ENCODE measurements at places on chromosomes 5 and 9.

- DNase-seq: no peak
Observed at GRCh38 chr5:170508036-170508435, 4.2 kb downstream of the KCNIP1 start.

DNA sequence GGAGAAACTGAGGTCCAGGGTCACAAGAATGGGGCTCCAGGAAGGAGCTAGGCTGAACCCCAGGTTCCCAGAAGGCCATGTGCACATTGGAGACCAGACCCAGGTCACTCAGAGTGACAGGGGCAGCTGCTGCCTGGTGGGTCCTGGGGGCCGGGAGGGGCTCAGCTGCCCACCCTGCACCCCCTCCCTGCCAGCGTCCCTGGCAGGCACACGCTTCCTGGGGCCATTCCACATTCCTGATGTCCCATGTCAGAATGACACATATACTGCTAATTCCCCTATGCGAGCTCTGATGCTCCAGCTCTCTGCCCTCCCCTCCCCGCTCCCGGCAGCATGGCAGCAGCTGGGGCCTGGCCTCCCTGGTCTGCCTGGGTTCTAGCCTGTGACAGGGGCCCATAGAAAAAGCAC, 14.0 kb downstream of the FGFR4 start:
- no peak for DNase-seq

- no peak for DNase-seq
Observed at GRCh38 chr5:150468206-150468605, 18.7 kb upstream of the RPS14 start.

- no peak for DNase-seq
Observed at GRCh38 chr5:107948377-107948776, 277.6 kb upstream of the EFNA5 start.

GRCh38 chr5:24215114-24215513, 429.7 kb downstream of the CDH10 start:
- DNase-seq: no peak

DNA sequence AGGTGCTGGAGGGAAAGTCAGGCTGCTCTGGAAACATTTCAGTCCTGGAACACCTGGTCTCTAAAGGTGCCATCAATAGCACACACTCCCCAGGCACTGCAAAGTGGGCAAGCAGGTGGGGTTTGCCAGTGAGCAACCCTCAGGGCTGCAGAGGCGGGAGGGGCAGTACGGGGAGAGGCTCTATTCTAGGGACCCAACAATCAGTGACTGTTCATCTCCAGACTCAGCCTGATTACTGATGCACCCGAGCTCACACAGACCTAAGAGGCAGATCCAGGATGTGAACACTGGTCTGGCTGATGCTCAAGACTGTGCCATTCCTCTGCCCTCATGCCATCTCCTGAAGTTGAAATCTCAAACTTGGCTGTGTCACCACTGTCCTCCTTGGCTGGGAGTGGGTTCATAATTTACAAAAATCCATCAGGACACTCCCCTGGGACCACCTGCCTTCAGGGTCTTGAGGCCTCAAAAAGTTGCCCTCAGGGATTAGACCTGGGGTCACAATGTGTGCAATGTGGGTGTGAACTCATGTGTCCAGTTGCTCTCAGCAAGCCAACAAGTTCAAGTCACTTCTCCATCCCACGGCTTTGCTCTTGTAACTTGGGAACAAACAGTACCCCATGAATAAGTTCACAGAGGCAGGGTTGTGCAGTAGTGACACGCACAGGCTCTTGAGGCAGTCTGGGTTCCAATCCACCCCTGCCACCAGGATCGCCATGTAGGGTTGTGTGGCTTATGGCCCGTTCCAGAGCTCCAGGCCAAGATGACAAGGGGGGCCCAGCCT, 19.9 kb upstream of the KCNMB1 start:
- DNase-seq: no peak

GRCh38 chr5:151683986-151684588, 2.6 kb downstream of the SPARC start:
- DNase-seq: no peak

DNA sequence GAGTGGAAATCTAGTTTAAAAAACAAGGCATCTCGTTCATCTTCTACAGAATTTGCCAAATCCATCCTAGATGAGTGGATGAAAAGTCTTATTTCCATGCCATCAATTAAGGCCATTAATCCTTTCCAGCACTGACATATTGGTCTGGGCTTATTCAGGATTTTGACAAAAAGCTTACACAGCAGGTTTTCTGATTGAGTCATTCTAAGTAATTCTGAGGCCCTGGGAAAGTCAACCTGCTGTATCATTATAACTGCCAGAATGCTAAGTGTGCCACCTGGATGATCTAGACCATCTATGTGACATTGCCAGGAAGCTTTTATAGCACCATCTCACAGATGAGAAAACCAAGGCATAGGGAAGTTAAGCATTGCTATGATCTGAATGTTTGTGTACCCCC, 132.1 kb upstream of the MAP3K1 start:
- DNase-seq: no peak

- DNase-seq: no peak
Observed at GRCh38 chr9:137172901-137173795, 1.3 kb upstream of the TMEM210 start.
